ENCODE measurements at places on chromosomes 6 and 20.

- DNase-seq, result no peak
- no peaks in the 10 kb centered on the region for H3K36me3 ChIP-seq
- H3K27ac ChIP-seq, result no peak overlapping the region
- H3K4me3 ChIP-seq, result no peak overlapping the region
- no peaks in the 10 kb centered on the region for H3K4me1 ChIP-seq
Measured at GRCh38 chr6:81693266-81693665, 59.2 kb downstream of the TENT5A start.

DNA sequence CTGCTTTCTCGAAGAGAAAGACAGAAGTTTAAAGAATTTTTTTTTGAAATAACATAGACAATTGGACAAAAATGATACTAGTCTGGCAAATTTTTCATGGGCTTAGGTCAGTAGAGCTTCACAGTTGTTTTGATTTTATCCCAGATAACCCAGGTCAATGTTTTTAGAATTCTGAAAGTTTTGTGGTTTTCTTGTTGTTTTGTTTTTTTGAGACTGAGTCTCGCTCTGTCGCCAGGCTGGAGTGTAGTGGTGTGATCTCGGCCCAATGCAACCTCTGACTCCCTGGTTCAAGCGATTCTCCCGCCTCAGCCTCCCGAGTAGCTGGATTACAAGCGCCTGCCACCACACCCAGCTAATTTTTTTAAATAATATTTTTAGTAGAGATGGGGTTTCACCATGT lies 22.8 kb downstream of the KIF13A start:
- no peaks in the 10 kb centered on the region for H3K36me3 ChIP-seq
- H3K27ac ChIP-seq, result no peak overlapping the region
- H3K4me3 ChIP-seq, result no peak overlapping the region
- H3K27me3 ChIP-seq, result no peaks in the 10 kb centered on the region

DNA sequence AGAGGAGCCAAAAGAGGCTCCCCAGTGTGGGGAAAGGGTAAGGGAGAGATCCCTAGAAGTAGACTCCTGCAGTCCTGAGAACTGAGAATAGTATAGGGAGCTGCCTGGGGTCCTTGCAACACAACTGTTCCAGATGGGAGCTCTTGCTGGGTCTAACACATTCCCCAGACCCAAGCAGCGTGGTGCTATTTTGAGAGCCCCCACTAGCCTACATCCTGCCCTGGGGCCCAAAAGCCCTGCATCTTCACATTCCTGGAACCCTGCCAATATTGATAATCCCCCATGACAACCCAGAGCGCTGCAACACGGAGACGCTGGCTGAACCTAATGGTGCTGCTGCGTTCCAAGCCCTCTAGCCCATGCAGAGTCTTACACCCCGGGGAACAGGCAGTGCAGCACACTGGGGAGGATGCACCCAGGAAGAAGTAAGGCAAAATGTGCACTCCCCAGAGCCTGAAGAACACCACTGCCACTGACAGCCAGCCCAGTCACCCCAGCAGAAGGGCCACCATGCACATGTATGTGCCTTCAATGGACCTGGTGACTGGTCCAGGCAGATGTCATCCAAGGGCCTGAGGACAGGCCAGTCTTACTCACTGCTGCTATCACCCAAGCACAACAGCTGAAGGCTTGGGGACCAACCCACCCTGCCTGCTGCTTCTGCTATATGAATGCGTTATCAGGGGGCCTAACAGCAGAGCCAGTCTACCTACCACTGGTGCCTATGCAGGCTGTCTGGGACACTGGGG lies 7.0 kb upstream of the RNF217 start:
- no peak for DNase-seq
- no peaks in the 10 kb centered on the region for H3K36me3 ChIP-seq
- no peak overlapping the region for H3K4me3 ChIP-seq

- DNase-seq, result no peak
- no peaks in the 10 kb centered on the region for H3K4me1 ChIP-seq
- no peaks in the 10 kb centered on the region for H3K27me3 ChIP-seq
- H3K36me3 ChIP-seq, result no peaks in the 10 kb centered on the region
- H3K4me3 ChIP-seq, result no peak overlapping the region
Measured at GRCh38 chr6:72401865-72402264, 220.0 kb upstream of the KCNQ5 start.

DNA sequence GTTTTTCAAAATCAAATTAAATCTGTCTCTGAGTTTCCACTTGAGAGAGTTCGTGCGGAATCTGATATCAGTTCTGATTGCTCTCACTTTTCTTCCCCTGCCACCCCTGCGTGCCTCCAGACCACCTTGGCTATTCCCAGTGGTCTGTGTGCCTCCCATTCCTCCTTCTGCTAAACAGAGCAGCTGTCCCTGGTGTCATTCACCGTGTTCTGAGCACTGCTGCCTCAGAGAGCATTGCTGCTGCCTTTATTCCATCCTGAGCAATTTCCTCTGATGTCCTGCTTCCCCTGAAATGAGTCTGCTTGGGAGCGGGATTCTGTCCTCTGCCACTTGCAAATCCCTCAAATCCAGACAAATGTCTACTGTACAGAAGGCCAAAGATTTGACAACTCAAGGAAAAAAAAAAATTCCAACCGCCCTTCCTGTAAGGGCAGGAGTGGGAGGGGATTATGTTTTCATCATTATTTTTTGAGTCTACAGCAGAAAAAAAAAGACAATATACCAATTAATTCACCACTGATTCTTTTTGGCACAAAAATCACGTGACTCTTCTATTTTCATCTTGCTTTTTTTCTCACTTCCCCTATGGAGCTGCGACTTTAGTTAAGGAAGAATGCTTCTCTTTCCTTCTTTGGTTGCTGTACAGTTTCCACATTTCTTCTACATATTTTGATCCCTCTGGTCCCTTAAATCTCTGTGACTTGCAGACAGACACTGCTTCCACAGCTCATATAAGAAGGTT lies 833.0 kb downstream of the EPHA7 start:
- H3K27me3 ChIP-seq, result no peaks in the 10 kb centered on the region
- no peak overlapping the region for H3K27ac ChIP-seq
- H3K36me3 ChIP-seq, result no peaks in the 10 kb centered on the region
- H3K4me1 ChIP-seq, result no peaks in the 10 kb centered on the region

GRCh38 chr20:35007891-35008290 lies 52.2 kb downstream of the MYH7B start:
- H3K4me3 ChIP-seq, result no peak overlapping the region
- peaks cover 97% of the 10 kb centered on the region for H3K36me3 ChIP-seq
- no peak overlapping the region for H3K27ac ChIP-seq
- no peak for DNase-seq
- no peaks in the 10 kb centered on the region for H3K4me1 ChIP-seq
- H3K27me3 ChIP-seq, result no peaks in the 10 kb centered on the region

- no peaks in the 10 kb centered on the region for H3K4me1 ChIP-seq
- H3K27me3 ChIP-seq, result no peaks in the 10 kb centered on the region
- no peak overlapping the region for H3K4me3 ChIP-seq
- no peak overlapping the region for H3K27ac ChIP-seq
Measured at GRCh38 chr20:1912053-1912452, 16.8 kb downstream of the SIRPA start.

GRCh38 chr6:37623666-37624065 lies 74.0 kb downstream of the MDGA1 start:
- peaks cover 11% of the 10 kb centered on the region for H3K4me1 ChIP-seq
- H3K4me3 ChIP-seq, result no peak overlapping the region
- no peaks in the 10 kb centered on the region for H3K27me3 ChIP-seq
- no peaks in the 10 kb centered on the region for H3K36me3 ChIP-seq
- DNase-seq, result no peak

DNA sequence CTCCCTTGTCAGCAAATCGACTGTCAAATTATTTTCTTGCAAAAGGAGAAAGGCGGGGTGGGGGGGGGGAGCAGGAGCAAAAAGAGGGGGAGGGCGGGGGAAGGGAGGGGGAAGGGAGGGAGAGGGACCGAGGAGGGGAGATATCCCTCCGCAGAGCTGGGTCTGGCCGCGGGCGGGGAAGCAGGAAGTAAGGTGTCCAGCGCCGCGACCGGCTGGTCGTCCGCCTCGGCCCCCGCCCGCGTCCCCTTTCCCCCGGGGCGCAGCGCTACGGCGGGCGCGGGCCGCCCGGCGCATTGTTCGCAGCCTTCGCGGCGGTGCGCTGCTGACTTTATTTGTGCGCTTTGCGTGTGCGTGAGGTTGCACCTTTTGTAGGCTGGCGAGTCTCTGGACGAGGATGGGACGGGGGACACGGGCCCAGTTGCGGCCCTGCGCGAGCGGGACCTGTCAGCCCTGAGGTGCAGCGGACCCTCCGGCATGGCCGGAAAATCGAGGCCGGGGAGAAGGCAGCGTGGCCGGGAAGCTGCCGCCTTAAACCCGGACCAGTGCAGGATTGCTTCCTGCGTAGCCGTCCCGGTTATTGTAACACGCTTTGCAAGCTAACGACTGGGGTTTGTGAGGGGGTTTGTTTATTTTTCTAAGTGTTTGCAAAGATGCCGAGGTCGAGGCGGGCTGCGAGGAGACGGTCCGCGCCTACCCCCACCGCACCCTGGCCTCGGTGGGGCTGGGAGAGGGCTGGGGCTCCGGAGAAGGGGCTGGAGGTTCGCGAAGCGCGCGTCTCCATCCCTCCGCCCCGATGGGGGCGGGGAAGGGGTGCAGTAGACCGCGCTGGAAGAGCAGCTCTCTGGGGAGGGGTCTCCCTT lies 675 bp upstream of the TRERF1 start:
- H3K4me1 ChIP-seq, result peaks cover 12% of the 10 kb centered on the region
- no peaks in the 10 kb centered on the region for H3K27me3 ChIP-seq
- no peak for DNase-seq
- peak overlapping the region; percentile 95 for H3K4me3 ChIP-seq
- peak overlapping the region; percentile 57 for H3K27ac ChIP-seq
- H3K36me3 ChIP-seq, result no peaks in the 10 kb centered on the region

DNA sequence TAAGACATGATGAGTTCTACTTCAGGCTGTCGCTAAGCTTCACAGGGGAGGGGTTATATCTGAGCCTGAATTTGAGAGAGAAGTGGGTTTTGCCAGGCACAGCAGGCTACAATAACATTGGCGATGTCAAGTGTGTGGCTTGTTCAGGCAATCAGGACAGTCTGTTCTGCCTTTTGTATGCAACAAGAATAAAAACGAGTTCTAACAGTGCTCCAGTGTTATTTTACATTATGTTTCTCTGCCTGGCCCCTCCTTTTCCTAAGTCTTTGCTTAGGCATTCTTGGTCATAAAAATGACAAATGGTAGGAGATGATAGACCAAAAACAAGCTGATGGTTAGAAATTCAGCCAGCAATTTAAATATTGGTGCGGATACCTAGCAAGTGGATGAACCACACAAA lies 26.8 kb downstream of the PAQR8 start:
- no peak for DNase-seq
- H3K4me3 ChIP-seq, result no peak overlapping the region
- H3K27me3 ChIP-seq, result no peaks in the 10 kb centered on the region
- H3K4me1 ChIP-seq, result peaks cover 51% of the 10 kb centered on the region

GRCh38 chr20:3621111-3621510 lies 42.1 kb downstream of the GFRA4 start:
- no peaks in the 10 kb centered on the region for H3K27me3 ChIP-seq
- no peak overlapping the region for H3K4me3 ChIP-seq
- H3K36me3 ChIP-seq, result no peaks in the 10 kb centered on the region
- no peaks in the 10 kb centered on the region for H3K4me1 ChIP-seq

GRCh38 chr20:57126481-57127092 lies 139.9 kb downstream of the BMP7 start:
- H3K27me3 ChIP-seq, result no peaks in the 10 kb centered on the region
- no peaks in the 10 kb centered on the region for H3K4me1 ChIP-seq
- no peak for DNase-seq
- no peaks in the 10 kb centered on the region for H3K36me3 ChIP-seq
- no peak overlapping the region for H3K27ac ChIP-seq

DNA sequence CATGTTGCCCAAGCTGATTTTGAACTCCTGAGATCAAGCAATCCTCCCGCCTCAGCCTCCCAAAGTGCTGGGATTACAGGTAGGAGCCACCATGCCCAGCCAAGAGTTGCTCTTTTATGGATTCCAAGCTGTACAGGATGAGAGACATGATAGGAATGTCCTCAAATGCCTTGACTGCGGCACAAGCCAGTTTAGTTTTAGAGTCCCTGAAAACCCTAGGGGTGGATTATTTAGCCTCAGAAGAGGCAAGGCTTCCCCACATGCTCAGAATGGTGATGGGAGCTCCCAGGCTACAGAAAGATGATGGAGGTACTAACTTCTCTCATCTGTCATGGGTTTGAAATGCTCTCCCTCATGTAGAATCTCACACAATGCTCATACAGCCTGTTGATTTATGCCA lies 280.5 kb upstream of the PRND start:
- H3K4me3 ChIP-seq, result no peak overlapping the region
- H3K27me3 ChIP-seq, result no peaks in the 10 kb centered on the region
- no peak for DNase-seq
- no peak overlapping the region for H3K27ac ChIP-seq

DNA sequence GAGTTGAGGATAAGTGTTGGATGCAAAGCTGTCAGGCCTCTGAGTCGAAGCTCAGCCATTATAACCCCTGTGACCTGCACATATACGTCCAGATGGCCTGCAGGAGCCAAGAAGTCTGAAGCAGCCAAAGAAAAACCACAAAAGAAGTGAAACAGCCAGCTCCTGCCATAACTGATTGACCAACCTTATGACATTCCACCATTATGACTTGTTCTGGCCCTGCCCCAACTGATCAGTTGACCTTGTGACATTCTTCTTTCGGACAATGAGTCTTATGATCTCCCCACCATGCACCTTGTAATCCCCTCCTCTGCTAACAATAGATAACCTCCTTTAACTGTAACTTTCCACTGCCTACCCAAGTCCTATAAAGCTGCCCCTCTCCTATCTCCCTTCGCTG lies 133.7 kb upstream of the AGPAT4 start:
- no peak overlapping the region for H3K4me3 ChIP-seq
- DNase-seq, result no peak
- no peak overlapping the region for H3K27ac ChIP-seq
- no peaks in the 10 kb centered on the region for H3K36me3 ChIP-seq
- no peaks in the 10 kb centered on the region for H3K27me3 ChIP-seq
- H3K4me1 ChIP-seq, result no peaks in the 10 kb centered on the region

DNA sequence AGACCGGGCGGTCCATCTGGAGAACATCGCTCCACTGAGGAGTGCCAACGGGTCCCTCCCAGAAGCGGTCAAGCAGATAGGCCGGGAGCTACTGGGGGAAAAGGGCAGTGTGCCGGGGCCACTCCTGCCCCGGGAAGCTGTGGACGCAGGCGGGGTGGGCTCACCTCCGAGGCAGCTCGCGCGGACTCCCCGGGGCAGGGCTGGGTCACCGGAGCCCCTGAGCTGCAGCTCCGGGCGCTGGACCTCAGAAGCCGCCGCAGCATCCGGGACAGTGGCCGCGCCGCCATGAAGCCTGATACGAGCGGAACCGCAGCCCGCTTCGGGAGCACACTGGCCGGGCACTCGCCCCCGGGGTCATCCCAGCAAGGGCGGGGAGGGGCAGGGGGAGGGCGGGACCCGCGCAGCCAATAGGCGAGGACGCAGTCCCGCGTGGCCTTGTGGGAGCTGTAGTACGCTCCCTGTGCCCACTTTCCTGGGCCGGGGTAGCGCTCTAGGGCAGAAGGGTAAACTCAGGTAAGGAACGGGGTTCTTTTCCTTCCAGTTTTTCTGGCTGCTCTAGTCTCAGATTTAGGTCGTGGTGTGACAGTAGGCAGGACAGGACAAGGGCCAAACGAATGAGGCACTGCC lies at the start of gene MOCS1:
TSS of gene MOCS1 (minus strand) at position 332 of the 627 bp plus-strand sequence. CDS start at position 287, 45 bp downstream.
- no peak for DNase-seq
- no peaks in the 10 kb centered on the region for H3K36me3 ChIP-seq
- H3K27ac ChIP-seq, result no peak within 1 kb of the TSS
- no peaks in the 10 kb centered on the region for H3K4me1 ChIP-seq
- peak within 1 kb of the TSS; percentile 31 for H3K4me3 ChIP-seq
- no peaks in the 10 kb centered on the region for H3K27me3 ChIP-seq

GRCh38 chr6:89145091-89145955 lies 532 bp upstream of the PM20D2 start:
- peaks cover 3% of the 10 kb centered on the region for H3K4me1 ChIP-seq
- no peaks in the 10 kb centered on the region for H3K36me3 ChIP-seq
- peak overlapping the region; percentile 69 for H3K27ac ChIP-seq
